ENCODE measurements at places on chromosomes 4 and X.
A peak's percentile ranks its signal among the peaks of the same experiment; 100 is the strongest.

GRCh38 chr4:137200322-137200721 lies 332.0 kb downstream of the PCDH18 start:
- H3K4me1 ChIP-seq: no peaks in the 10 kb centered on the region
- H3K27me3 ChIP-seq: no peaks in the 10 kb centered on the region
- no peak for DNase-seq
- no peaks in the 10 kb centered on the region for H3K36me3 ChIP-seq
- H3K27ac ChIP-seq: no peak overlapping the region

DNA sequence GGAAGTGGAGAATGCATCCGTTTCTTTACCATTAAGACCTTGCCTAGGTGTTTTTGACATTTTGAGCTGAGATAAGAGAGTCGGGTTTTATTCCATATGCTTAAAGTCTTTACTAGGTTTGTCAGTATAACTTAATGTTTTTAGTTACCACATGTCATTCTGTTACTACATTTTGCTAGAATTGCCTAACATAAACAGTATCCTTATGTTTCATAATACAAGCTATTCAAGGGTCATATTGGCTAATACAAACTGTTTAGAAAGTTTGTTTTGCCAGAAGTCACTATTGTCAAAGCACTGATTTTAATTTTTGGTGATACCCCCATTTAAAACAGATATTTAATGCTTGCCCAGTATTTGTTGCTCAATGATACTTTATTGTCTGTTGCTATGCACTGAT lies 427.7 kb upstream of the MAGEB2 start:
- no peak overlapping the region for H3K4me3 ChIP-seq
- no peak for DNase-seq
- no peak overlapping the region for H3K27ac ChIP-seq
- no peaks in the 10 kb centered on the region for H3K27me3 ChIP-seq
- no peaks in the 10 kb centered on the region for H3K36me3 ChIP-seq
- no peaks in the 10 kb centered on the region for H3K4me1 ChIP-seq

DNA sequence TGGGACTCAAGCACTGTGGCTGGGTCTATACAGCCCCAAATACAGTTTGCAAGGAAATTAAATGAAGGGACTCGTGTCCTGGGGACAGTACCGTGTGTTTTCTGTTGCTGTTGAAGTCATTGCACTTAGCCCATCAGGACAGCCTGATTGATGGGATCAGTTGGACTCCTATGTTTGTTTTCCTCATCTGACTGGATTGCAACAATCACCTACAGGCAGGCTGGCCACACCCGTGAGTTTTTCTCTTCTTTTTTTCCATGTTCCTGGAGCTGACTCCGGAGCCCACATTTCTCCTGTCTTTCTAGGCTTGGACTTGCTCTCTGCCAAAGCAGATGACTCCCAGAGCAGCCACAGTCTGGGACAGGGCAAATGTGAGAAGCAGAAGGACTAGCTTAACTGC lies 38.1 kb downstream of the RTL9 start:
- H3K4me1 ChIP-seq: no peaks in the 10 kb centered on the region
- no peak overlapping the region for H3K4me3 ChIP-seq
- no peaks in the 10 kb centered on the region for H3K27me3 ChIP-seq
- H3K36me3 ChIP-seq: no peaks in the 10 kb centered on the region
- no peak for DNase-seq

GRCh38 chr4:35151816-35152572 lies 1092.3 kb downstream of the ARAP2 start:
- H3K4me1 ChIP-seq: no peaks in the 10 kb centered on the region
- no peak overlapping the region for H3K4me3 ChIP-seq
- H3K27me3 ChIP-seq: no peaks in the 10 kb centered on the region
- peak; percentile 52 for DNase-seq

DNA sequence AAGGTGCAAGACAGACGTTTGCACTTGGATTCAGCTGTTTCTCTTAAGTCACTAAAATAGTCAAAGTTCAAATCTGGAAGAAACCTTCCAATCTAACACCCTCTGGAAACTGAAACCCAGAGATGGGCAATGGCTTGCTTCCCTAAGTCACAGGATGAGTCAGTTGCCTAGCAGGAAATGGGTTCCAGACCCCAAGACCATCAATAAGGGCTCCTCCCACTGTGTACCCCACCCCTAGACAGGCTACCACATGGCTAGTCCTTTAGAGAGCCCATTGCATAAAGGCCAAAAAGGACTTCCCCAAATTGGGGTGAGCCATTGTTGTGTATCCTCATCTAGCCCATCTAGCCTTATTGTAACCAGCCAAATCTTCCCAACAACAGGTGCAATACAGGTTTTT lies 216.2 kb downstream of the HS6ST2 start:
- no peak overlapping the region for H3K4me3 ChIP-seq
- no peaks in the 10 kb centered on the region for H3K4me1 ChIP-seq
- no peaks in the 10 kb centered on the region for H3K36me3 ChIP-seq
- no peak overlapping the region for H3K27ac ChIP-seq
- DNase-seq: no peak
- no peaks in the 10 kb centered on the region for H3K27me3 ChIP-seq

DNA sequence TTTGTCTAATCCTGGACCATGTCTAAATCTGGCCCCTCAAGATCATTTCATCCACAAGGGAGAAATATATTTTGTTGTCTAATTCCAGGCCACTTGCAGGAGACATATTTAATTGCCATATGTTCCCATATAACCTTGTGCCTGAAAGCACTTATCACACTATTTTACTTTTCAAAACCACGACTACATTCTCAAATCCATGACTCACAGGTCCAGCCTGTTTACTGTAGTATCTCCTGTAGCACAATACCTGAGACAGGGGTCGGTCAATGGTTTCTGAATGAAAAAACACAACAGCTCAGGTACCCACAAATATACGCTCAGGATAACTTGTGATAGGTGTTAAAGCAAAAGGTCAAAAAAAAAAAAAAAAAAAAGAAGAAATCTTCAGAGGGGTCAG lies 60.9 kb downstream of the SEC24D start:
- H3K4me1 ChIP-seq: peaks cover 2% of the 10 kb centered on the region
- peaks cover 15% of the 10 kb centered on the region for H3K36me3 ChIP-seq
- peaks cover 2% of the 10 kb centered on the region for H3K27me3 ChIP-seq
